ENCODE measurements at places on chromosomes 12 and 14.

- no peak for ATAC-seq
Measured at GRCh38 chr12:72622556-72622955, 350.4 kb downstream of the TRHDE start.

DNA sequence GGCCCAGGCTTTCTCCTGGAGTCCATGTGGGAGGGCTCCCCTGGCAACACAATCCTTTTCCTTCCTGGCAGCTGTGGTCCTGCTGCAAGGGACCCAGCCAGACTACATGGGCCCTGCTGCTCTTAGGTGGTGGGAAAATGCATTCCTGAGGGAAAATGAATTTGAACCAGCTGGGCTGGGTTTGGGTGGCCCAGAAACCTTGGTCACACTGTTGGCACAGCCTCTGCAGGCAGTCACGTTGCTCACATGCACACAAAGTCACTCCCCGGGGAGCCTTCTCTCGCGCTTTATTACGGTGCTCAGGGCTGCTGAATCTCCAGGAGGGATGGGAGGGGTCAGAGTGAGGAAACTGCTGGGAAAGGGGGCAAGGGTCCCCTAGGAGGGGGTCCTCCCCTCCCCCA is 17.2 kb downstream of the PLEKHG3 start:
- ATAC-seq, result peak; percentile 23

- ATAC-seq, result no peak
Measured at GRCh38 chr12:5907807-5908206, 37.3 kb downstream of the ANO2 start.

DNA sequence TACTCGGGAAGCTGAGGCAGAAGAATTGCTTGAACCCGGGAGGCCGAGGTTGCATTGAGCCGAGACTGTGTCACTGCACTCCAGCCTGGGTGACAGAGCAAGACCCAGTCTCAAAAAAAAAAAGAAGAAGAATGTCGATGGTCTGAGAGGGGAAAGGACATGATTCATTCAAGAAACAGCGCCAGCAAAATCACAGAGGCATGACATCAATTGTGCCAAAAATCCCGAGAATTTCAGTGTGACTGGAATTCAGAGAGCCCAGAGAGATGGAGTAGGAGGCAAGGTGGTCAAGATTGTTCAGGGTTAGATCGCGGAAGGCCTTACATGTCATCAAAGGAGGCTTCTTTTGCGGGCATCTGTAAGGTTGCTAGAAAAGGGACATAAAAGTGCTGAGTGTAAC is 483.3 kb downstream of the VRK1 start:
- ATAC-seq, result no peak

DNA sequence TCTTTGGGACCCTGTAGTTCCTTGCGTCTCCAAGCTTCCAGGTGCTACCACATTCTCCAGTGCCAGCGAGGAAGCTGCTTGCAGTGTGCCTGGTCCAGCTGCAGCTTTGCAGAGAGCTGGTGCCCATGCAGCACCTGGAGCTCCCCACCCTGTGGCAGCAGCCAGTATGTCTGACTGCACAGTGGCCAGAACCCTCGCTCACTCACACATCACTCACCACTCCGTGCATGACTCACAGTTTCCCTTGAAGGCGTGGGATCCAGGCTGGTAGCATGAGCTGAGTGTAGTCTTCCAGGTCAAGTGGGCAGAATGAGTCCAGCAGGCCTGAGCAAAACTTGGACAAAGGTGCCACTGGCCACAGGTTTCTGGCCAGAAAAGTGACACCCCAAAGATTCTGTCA is 33.6 kb downstream of the SDR9C7 start:
- no peak for ATAC-seq

- no peak for ATAC-seq
Measured at GRCh38 chr14:94696518-94696917, 73.4 kb downstream of the GSC start.

DNA sequence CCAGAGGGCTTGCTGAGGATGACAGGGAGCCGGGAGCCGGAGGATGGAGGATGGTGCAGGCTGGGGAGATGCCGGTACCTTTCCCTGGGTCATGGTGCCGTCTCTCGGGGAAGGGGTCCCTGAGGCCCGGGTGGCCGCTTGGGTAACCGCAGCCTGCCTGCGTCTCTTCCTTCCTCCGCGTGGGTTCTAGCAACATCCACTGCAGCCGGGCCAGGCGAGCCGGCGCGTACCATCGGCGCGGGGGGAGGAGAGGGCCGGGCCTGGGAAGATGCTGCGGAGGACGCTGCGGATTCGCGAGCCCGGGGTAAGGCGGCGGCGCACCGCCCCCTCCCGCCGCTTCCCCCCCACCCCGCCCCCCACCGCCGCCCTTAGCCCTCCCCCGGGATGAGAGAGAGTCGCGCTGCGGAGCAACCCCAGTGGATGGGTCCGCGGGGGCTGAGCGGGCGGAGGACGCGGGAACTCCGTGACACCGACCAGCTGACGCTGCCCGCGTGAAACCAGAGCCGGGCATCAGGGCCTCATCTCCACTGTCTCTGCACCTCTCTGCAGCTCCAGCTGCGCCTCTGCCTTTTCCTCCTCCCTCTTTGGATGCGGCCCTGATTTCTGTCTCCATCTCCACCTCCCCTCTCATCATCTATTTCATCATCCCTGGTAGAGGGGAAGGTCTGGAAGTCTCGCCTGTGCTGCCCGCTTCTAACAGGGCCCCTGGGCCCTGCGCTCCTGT is at the start of gene FAIM2:
Gene FAIM2 (minus strand): TSS at position 201 of the 724 bp plus-strand sequence. CDS start 108 bp downstream, at position 93.
- ATAC-seq, result peak; percentile 90

GRCh38 chr14:85428926-85429325 is 101.0 kb upstream of the FLRT2 start:
- ATAC-seq, result no peak

GRCh38 chr12:96501908-96502307 is 12.5 kb downstream of the CFAP54 start:
- no peak for ATAC-seq

DNA sequence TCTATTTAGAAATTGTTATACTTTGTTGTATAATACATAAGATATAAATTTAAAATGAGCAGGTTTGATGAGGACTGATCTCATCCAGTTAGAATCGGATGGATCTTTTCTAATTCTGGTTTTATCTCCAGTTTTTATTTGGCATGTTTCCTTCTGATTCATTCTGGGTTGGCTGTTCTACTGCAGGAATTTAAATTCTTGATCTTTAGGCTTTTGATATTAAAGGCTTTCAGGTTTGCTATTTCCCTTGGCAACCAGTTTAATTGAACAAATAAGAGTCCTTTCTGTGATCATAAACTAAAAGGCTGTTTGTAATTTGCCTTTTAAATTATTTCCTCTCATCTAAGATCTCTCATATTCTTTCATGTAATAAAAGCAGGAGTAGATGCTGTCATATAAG is 83.4 kb downstream of the PDE6H start:
- ATAC-seq, result no peak

DNA sequence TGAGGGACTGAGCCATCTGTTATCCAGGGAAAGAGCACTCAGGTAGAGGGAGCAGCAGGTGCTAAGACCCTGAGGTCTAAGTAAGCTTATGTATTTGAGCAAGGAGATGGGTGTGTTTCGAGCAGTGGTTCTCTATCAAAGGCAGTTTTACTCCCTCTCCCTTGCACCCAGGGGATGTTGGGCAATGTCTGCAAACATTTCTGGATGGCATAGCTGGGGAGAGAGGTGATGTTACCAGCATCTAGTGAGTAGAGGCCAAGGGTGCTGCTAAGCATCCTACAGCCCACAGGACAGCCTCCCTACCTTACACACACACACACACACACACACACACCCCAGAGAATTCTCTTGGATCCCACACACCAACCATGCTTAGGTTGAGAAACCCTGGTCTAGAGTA is 221.0 kb upstream of the PWP1 start:
- no peak for ATAC-seq
